ENCODE measurements at places on chromosomes 11 and 22. TPM values are rescaled to one million over a fixed set of nuclear protein-coding genes. Genes with fewer than 3 reads are reported as not detected.
A peak's percentile ranks its signal among the peaks of the same experiment; 100 is the strongest.

DNA sequence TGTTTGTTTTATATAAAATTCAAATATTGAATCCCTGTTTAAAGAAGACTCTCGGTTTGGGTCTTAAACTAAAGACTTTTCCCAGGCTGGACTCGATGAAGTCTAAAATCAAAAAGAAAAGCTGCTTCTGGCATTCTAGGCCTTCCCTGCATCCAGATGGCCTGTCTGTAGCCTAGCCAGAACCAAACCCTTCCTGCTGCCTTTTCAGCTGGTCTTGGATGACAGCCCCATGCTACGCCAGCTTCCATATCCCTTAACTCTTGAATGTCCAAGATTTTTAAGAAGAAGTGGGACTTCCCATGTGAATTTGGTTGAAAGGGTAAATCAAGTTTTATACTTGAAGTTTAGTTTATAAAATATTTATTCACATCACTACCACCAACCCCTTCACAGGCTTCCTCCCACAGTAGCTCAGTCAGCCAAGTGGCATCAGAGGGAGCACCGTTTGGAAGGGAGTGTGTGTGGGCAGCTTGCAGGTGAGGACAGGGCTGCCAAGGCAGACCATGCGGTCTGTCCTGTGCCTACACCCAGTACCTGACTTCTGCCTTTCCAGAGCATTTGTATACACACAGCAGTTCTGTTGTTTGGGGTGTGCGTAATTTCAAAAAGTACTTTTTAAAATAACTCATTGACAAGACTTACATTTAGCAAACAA is 18.2 kb upstream of the PSMA1 start:
- DNase-seq, result no peak

GRCh38 chr11:48079596-48079995 is 99.2 kb downstream of the PTPRJ start:
- no peak for DNase-seq

GTF2H1 gene
- total RNA-seq, result 71.9 TPM

DNA sequence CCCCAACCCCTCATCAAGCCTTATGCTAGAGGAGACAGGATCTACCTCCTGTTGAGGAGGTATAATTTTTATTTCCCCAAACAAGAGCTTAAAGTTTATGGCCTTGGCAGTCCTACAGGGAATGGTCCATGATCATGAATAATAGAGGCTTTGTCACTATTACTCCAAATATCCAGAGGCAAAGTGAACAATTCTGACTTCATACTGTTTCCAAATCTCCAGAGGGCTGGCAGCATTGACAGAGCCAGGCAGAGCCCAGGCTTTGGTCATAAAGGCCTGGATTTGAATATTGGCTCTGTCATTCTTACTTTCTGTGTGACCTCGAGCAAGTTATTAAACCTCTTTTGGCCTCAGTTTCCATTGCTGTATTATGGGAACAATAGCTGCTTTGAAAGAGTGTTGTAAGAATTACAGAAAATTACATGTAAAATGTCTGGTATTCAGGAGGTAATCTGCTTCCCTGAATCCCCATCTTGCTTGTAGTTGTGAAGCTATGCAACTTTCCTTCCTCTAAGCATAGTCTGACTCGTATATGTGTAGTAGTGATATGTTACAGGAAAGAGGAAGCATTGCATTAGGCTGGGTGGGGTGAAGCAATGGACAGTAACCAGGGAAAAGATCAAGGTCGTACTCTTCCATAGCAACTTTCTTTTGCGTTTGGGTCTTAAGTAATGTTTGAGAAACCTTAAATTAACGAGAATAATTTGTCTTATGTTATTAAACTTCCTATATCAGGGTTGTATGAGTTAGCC is 88.8 kb downstream of the CD44 start:
- DNase-seq, result peak; percentile 28

F2 gene
- total RNA-seq, result not detected

TRPC6 gene
- total RNA-seq, result not detected

DNA sequence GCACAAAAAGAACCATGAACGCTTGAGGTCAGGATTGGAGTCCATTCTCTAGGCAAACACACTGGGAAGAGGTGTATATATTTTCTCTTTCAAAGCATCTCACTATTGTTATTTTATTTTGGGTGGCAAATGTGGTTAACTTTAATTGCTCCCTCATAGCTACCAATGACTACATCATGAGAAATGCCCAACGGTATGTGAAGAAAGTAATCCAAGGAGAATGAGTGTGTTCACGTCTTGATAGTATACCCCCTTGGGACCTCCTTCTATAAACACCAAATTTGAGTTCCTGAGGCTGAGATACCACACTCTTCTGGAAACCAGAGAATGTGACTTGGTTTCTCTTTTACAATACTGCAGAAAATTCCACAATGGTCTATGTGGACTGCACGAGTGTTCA is 15.8 kb downstream of the OR8D1 start:
- no peak for DNase-seq

TSGA10IP gene
- total RNA-seq, result not detected

DNA sequence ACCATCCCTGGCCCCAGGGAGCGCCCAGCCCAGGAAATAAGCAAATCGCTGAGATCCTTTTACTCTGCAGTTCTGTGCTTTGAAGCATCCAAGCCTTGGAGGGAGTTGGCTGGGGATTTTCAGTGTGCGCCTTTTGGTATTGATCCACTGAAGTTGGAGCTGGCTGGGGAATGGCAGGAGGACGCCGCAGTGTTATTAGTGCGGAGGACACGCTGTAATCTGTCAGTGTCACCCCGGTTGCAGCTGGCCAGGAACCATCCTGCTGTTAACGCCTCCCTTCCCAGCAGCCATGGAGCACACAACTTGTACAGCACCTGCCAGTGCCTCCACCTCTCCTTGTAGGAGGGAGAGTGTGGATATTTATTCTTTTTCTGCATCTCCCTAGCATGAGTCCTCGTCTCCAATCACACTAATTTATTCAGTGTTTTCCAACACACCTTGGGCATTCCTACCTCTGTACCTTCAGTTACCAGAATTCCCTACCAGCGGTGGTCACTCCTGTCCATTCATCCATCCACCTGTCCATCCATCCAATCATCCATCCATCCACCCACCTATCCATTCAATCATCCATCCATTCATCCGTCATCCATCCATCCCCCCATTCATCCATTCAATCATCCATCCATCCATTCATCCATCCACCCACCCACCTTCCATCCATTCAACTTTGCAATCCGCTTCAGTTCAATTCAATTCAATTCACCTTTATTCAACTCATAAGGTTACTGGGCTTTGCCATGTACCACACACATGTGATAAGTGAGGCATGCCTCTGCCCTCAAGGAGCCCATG is 21.9 kb upstream of the EIF3D start:
- no peak for DNase-seq

MRGPRG gene
- not detected for total RNA-seq

- no peak for DNase-seq
These were observed 337.9 kb downstream of the SHANK2 start for GRCh38 chr11:70914496-70914895.

DNA sequence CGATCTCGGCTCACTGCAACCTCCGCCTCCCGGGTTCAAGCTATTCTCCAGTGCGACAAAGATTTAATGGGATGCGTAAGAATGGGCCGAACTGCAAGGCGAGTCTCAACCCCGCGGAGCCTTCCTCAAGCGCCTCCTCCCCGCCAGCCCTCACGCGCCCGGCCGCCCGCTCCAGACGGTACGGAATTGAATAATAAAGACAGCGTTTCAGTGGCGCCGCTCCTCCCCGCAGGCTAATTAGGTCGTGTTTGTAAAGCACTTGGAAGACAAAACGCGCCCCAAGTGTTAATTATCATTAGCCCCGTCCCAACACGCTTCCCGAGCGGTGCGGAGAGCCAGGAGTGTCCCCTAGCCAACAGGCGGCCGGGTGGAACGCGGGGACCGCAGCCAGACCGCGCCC is 192.0 kb downstream of the BUD13 start:
- no peak for DNase-seq

RNF215 gene
- total RNA-seq, result 16.7 TPM

Measured in B cell (primary cell).